ENCODE measurements at places on chromosomes 1 and 21.
A peak's percentile ranks its signal among the peaks of the same experiment; 100 is the strongest.

DNA sequence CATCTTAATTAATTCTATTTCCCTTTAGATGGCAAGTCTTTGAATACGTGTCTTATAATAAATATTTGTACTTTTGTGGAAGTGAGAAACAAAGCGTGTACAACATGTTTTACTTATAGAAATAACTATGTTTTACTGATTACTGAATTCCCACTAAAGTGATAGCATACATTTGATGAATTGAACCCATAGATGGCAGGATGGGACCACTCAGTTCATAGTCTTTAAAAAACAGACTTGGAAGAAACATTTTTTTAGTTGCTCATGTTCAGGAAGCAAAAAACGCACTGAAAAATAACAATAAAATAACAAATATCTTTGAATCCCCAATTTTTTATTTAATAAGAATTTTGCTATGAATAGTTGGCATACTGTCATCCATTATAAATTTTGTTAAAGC lies 507.1 kb upstream of the ZRANB2 start:
- DNase-seq, result no peak

- no peak for DNase-seq
Observed at GRCh38 chr1:25034736-25035522, 104.9 kb upstream of the RUNX3 start.

DNA sequence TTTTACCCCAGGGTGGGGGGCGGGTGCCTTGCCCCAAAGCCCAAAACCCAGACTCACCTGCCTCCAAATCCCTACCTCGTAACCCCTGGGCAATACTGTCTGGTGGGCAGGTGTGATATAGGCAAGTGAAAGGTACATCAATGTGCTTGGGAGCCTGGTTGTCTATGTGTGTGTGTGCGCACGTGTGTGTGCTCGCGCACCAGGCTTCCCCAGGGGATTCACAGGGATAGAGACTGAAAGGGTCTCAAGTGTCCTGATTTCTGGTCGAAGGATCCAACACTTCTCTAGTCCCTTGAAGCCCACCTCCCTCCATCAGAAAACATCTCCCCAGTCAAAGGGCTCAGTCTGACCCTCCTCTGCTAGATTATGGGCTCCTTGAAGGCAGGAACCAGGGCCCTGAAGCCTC lies 28.9 kb upstream of the EPB41 start:
- DNase-seq, result no peak

DNA sequence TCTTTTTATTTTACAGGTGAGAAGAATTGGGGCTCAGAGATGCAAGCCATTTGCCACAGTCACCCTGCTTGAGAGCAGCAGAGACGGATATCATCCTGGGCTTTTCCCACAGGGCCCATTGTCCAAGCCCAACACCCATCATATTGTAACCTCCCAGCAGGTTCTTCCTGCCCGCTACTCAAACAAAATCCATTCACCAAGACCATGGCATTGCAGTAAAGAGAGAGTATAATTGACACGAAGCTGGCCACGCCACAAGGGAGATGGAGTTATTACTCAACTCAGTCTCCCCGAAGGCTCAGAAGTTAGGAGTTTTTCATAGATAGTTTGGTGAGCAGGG lies 60.9 kb upstream of the KLHDC7A start:
- no peak for DNase-seq

DNA sequence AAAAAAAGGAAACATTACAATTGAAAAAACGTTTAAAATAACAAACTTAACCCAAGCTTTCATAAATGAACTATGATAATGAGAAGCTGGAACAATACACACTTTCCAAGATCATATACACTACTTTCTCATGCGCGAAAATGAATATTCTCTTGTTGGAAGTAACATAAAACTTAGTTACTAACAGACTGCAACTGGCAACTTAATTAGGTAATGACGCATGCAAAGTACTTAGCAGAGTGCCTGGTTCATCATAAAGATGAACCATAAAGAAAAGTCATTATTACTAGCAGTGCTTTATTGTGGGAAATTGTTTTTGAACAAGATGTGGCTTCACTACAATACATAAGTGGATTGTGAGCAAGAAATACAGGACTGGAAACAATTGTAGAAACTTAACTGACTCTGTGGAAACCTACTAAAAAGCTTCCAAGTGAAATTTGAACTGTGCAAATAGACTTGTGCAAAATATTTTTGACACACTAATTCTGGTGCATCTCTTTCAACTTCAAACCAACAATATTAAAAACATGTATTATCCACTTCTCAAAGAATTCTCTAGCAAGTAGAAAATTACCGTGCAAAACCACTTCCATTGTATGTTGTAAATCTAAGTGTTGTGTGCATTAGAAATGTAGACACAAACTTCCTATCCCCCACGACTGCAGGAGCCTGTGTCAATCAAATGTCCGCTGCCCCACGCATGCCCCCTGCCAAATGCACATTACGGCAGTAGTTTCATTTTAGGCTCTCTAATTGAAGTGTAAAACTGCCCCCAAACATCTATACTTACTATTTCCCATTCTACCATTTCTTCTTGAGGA lies 2.0 kb downstream of the ARHGAP29 start:
- no peak for DNase-seq

GRCh38 chr1:27575840-27576331 lies 28.1 kb downstream of the AHDC1 start:
- DNase-seq, result no peak

GRCh38 chr1:30783256-30783915 lies 25.8 kb upstream of the LAPTM5 start:
- DNase-seq, result no peak

DNA sequence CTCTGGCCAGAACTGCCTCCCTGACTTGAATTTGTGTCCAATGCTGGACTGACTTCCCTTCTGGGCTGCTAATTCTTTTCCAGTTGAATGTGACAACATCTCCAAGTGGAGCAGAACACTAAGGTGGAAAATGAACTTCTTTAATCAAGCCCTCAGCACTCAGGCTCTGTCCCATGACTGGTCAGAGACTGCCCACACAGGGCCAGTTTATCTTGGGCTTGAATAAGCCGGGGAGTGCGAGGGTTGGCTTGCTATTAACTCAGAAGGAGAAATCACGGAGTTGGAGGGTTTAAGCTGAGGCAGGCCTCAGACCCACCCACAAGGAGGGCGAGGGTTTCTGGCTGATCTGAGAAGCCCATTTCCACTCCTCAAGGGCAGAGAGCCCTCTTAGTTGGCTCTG lies 12.4 kb downstream of the KCNA10 start:
- DNase-seq, result no peak

GRCh38 chr1:221069986-221070385 lies 190.7 kb downstream of the HLX start:
- no peak for DNase-seq

GRCh38 chr1:54818461-54819194 lies 17.5 kb upstream of the TTC22 start:
- no peak for DNase-seq

GRCh38 chr21:39319814-39320332 lies 6.4 kb upstream of the BRWD1 start:
- no peak for DNase-seq

DNA sequence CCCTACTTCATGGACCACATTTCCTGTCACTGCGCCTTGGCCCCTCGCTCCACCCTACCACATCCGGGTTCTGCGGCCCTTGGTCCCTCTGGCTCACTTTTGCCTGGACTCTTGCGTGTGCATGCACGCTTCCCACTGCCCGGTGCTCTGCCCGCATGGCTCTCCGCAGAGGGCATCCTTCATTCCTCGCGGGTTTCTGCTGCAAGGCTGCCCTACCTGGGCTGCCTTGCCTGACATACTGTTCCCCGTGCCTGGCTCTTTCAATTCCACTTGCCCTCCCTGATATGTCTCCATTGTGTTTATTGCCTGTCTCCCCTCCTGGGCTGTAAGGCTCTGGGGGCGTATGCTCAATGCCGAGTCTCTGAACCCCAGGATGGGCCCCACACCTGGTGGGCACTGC lies 26.4 kb downstream of the MX2 start:
- DNase-seq, result no peak

DNA sequence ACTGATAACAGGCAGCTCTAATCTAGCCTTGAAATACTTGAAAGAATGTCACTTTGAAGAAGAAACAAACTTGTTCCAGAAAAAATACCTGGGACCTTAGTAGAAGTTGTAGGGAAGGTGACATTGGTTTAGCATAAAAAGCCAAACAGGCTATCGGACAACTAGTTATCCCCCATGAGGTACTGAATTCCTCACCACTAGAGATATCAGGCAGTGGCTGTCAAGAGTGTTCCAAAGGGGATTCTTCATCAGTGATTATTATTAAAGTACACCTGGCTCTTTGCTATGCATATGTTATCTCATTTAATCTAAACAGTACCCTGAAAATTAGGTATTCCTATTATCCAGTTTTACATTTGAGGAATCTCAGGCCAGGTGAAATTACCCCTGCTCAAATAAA lies 13.1 kb upstream of the HMGN2 start:
- DNase-seq, result no peak

- DNase-seq, result no peak
Observed at GRCh38 chr21:18142655-18143054, 102.0 kb upstream of the CHODL start.

DNA sequence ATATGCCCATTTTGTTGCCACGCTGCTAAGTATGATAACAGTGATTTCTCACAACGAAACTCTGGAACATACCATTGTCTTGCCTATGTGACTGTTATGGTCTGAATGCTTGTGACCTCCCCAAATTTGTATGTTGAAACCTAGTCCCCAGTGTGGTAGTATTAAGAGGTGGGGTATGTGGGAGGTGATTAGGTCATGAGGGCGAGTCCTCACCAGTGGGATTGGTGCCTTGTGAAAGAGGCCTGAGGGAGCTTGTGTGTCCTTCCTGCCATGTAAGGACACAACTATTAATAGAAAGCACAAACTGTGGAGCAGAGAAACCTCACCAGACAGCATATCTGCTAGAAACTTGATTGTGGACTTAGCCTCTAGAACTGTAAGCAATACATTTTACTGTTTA lies 84.6 kb downstream of the SELENOF start:
- DNase-seq, result no peak

DNA sequence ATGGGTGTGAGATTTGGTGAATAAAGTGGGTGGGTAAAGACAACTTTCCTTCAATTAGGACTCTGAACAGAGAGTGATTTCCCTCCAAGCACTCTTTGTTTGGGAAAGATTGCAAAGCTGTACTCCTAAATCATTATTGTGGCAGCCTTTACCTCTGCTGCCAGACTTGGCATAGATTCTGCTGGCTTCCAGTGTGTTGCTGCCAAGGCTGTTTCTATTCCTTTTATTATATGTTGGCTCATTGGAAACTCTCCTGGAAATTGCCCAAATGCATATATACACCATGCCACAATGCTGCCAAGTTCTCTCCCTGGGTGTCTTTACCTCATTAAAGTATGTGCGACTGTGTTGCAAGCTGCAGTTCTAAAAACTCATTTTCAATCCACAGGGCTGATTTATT lies 668.0 kb downstream of the MRPL39 start:
- DNase-seq, result no peak

DNA sequence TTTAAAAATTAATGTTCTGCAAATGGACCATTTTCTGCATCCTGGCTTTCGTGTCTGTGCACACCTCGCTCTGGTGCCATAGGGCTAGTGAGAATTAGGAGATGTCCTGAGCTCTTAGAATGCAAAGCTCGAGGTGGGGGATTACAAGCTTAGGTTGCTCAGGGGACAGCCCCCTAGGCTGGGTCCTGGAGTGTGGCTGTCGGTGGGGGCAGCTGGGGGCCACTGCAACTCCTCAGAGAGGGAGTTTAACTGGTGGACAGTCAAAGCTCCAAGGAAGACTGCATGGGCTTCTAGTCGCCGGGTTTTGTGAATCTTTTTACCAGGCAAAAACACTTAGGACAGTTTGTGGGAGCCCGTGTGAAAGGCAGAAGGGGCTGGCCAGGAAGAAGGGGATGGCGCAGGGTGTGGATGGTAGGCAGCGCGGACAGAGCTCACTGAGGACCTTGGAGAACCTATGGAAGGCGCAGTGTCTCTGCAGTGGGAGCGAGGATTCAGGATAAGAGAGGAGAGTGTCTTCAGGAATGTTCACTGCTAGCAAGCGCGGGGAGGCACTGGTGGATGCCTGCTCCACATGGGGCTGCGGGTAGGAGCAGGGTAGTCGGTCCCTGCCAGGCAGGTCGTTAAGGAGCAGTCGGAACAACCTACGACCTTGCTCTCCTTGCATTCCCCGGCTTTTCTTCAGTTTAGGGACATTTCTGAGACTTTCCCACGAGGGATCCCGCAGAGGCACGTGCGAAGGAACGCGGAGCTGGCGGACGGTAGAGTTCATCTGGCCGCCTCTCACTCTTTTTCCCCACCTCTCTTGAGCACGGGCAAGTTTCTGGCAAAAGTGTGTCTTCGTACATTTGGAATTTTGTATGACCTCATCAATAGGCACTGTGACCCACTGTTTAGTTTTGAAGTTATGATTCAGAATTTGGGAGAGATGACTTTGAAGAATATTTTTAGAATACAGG lies 12.9 kb upstream of the KCNE1 start:
- no peak for DNase-seq

- DNase-seq, result no peak
Observed at GRCh38 chr1:212610575-212610967, 2.0 kb downstream of the ATF3 start.

- DNase-seq, result no peak
Observed at GRCh38 chr1:10440305-10440704, 9.5 kb upstream of the CORT start.

GRCh38 chr1:202860744-202861419 lies 28.1 kb downstream of the RABIF start:
- no peak for DNase-seq

GRCh38 chr1:182340233-182341058 lies 51.1 kb downstream of the GLUL start:
- DNase-seq, result no peak

DNA sequence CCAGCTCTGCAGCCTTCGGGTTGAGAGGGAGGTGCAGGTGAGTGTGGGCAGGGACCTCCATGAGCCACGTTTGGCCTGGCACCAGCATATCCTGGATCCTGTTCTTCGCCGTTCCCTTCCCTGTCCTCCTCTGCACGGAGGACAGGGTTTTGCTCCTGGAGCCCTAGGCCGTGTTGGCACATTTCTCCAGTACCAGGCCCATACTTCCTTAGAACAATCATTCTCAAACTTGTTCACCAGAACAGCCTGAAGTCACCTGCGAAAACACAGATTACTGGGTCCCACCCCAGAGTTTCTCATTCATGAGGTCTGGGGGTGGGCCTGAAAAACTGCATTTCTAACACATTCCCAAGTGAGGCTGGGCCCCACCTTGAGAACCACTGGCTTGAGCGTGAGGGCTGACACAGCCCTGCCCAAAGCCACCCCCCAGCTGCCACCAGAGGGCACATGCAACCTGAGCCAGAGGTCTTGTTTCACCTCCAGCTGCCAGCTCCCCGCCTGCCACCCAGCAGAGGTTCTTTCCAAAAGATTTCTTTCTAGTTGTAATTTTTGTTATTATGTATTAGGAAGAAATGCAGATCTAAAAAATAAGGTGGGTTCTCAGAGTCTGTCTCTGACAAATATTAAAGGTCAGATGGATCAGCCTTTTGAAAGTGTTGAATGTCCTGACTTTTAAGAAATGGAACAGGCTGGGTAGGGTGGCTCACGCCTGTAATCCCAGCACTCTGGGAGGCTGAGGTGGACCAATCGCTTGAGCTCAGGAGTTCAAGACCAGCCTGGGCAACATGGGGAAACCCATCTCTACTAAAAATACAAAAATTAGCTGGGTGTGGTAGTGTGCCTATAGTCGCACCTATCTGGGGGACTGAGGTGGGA lies 39.6 kb upstream of the LDLRAP1 start:
- peak; percentile 42 for DNase-seq

GRCh38 chr1:14705824-14706223 lies 107.3 kb downstream of the KAZN start:
- DNase-seq, result no peak
